ENCODE measurements at places on chromosomes 1 and 21. TPM values are rescaled to one million over a fixed set of nuclear protein-coding genes. Genes with fewer than 3 reads are reported as not detected.

Gene CACNA1S
- 5.3 TPM for total RNA-seq

- DNase-seq, result no peak
Measured at GRCh38 chr1:111856411-111857185, 100.9 kb downstream of the DDX20 start.

DNA sequence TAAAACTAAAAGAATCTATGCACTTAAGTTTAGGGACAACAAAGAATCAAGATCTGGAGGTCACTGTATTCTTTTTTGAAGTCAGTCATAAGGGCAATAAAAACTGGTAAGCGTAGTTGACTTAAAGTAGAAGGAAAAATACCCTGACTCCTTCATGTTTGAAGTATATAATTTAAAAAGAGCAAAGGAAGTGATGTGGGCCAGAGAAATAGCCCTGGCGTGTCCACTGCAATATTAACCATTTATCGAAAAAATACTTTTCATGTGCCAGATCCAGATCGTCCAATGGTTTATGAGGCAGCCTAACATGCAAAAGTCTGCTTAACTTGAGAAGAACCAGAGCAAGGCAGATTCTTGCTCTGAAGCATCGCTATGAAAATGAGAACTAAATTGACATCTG, 162.0 kb downstream of the COQ8A start:
- DNase-seq, result no peak

Gene ENSA
- total RNA-seq, result 89.7 TPM

DNA sequence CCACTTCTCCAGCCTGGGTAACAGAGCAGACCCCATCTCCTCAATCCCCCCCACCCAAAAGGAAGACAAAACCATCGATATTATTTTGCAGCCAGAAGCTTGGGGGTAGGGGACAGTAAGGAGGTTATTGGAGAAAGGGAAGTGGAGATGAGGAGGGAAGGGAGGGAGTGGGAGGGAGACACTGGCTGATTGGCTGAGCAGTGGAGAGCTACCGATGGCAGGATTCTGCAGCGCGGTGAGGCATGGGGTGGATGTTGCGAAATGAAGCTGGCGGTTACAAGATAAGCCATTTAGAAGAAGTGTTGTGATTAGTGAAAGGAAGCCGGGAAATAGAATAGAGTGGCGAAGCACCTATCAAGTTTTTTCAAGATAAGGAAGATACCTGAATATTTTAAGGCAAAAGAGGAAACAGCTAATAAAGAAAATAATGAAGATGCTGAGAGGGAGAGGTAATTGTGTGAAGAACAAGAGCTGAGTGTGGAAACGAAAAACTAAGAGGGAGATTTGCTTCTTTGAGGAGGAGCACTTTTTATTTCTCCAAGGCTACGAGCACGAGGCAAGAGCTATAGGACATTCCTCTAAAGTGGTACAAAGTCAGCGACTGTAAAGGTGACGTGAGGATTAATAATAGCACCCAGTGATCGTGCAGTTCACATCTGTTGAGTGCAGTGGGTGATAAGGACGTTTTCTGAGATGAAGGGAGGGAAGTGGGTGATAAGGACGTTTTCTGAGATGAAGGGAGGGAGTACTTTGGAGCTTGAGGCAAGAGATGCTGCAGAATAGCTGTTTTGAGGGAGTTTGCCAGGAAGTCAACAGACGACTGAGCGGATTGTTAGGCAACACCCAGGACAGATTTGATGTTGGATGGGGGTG, 103.2 kb upstream of the KIF26B start:
- no peak for DNase-seq
